ENCODE measurements at places on chromosomes 5 and 9. TPM values are rescaled to one million over a fixed set of nuclear protein-coding genes. Genes with fewer than 3 reads are reported as not detected.

The UBE2R2 gene
- 29.5 TPM for polyA plus RNA-seq

The SPAG8 gene
- polyA plus RNA-seq = 0.72 TPM

The NUDT12 gene
- polyA plus RNA-seq = 13.9 TPM

The CENPK gene
- 13.7 TPM for polyA plus RNA-seq

The DBH gene
- polyA plus RNA-seq = not detected

The IRX2 gene
- polyA plus RNA-seq = not detected

The GABRA1 gene
- 0.10 TPM for polyA plus RNA-seq

The CNTRL gene
- 14.4 TPM for polyA plus RNA-seq

The TTC23L gene
- polyA plus RNA-seq = not detected

The CLIC3 gene
- polyA plus RNA-seq = 0.81 TPM

The PRLR gene
- 3.6 TPM for polyA plus RNA-seq

The CDKN2B-AS1 gene
- 8.4 TPM for polyA plus RNA-seq

The EXD3 gene
- 15.0 TPM for polyA plus RNA-seq

The TNFSF8 gene
- polyA plus RNA-seq = 1.1 TPM

The CAMK2A gene
- polyA plus RNA-seq = not detected

The DTWD2 gene
- 5.8 TPM for polyA plus RNA-seq

The LCN15 gene
- 38.5 TPM for polyA plus RNA-seq

The DOK3 gene
- 4.1 TPM for polyA plus RNA-seq

The MSANTD3 gene
- 6.5 TPM for polyA plus RNA-seq

The CD180 gene
- 0.54 TPM for polyA plus RNA-seq

The TEK gene
- 11.3 TPM for polyA plus RNA-seq

The ENTREP1 gene
- not detected for polyA plus RNA-seq

The SPATA31C1 gene
- not detected for polyA plus RNA-seq

The GPR151 gene
- polyA plus RNA-seq = not detected

The BSPRY gene
- polyA plus RNA-seq = 4.8 TPM

The SLC36A2 gene
- polyA plus RNA-seq = not detected

The RFX3 gene
- polyA plus RNA-seq = 1.9 TPM

The C5orf58 gene
- not detected for polyA plus RNA-seq

The HAVCR2 gene
- 2.3 TPM for polyA plus RNA-seq

The DRD1 gene
- not detected for polyA plus RNA-seq

The ZMAT2 gene
- 50.3 TPM for polyA plus RNA-seq

The AIF1L gene
- 1.4 TPM for polyA plus RNA-seq

The ORM2 gene
- 0.28 TPM for polyA plus RNA-seq

The SLU7 gene
- polyA plus RNA-seq = 19.9 TPM

The PDE6A gene
- polyA plus RNA-seq = not detected

The LRRC19 gene
- polyA plus RNA-seq = 121 TPM

The CCNO gene
- not detected for polyA plus RNA-seq

The SLCO4C1 gene
- not detected for polyA plus RNA-seq
